ENCODE measurements at places on chromosomes 3 and 15.
A peak's percentile ranks its signal among the peaks of the same experiment; 100 is the strongest.

DNA sequence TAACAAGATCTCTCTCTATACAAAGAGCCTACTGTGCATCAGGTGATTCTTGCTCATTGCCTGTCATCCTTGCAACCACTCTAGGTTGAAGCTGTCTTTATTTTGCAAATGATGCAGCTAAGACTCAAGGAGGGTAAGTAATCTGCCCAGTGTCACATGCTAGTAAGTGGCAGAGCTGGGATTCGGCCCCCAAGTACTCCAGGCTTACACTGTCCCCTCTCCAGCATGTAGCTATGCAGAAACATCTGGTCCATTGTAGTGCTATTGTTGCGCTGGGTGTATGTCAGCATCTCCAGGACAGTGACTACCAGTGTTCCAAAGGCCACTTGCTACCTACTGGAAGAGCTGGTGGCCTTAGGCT is 248.9 kb downstream of the SLCO3A1 start:
- DNase-seq, result no peak

- DNase-seq, result no peak
These were observed 63.8 kb downstream of the BLM start for GRCh38 chr15:90780916-90781315.

- DNase-seq, result no peak
These were observed 13.9 kb upstream of the FAM174B start for GRCh38 chr15:92669432-92669831.

DNA sequence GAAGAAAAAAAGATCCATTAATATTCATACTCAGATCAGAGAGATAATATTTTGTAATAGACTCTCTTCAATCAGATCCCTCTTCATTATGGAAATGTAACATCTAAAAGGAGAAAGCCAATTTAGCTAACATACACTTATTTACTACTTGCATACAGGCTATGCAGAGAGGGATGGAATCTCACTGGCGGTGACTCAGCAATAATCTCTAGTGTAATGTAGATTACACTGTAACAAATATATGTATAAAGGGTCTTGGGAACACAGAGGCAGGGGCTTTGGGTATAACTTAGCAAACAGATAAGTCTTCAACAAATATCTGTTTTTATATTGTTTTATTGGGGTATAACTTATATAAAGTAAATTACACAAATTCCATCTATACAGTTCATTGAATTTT is 69.6 kb downstream of the CGNL1 start:
- DNase-seq, result no peak

DNA sequence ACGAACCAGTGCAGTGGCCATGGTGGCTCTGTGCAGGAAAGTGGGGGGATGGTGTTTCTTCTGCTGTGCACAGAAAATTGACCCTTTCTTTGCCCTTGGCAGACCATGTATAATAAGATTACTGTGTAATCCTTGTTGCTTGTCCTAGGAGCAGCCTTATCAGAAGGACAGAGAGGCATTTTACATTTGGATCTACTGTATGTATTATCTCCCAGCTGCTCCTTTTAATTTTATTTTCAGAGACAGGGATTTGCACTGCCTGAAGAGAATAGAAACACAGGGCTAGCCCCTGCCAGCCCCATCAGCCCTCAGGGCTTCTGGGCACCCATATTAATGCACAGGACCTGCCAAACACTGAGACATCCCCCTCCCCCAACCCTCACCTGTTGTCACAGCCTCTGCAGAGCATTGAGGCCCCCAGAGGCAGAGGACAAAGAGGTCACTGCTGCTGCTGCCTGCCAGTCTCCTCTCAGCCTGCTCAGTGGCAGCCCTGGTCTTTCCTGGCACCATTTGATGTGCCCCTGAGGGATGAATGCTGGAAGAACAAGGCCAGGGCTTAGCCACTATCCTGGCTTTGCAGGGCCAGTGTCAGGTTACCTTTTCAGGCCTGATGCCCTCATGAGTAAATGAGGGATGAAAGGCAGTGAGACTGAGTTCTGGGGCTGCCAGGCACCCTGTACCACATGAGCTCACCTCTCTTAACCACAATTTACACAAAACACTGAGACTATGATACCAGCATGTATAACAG is 533.4 kb downstream of the NTRK3 start:
- no peak for DNase-seq

DNA sequence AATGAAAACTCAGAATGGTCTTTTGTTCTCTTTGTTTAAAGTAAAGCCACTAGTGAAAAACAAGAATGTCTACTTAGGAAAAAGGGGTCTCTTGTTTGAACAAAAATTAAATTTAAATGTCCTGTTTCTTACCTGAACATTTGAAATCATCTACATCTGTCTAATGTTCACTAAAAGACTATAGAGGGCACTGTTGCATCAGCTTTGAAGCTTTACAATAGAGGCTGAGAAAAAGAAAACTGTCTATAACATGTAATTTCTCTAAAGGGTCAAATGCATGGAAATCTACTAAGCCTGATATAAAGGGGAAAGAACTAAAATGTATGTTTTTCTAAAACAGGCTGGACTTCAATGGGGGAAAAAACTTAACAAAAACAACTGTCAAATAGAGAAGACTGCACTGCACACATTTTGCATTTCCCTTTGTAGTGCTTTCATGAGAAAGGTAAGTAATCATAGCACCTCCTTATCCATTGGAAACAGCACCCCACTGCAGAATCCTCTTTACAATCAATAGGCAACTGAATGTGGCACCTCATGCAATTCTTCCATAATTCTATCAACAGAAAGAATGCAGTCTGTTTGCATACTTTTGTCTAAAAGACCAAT is 26.3 kb downstream of the DPH6 start:
- peak; percentile 34 for DNase-seq

DNA sequence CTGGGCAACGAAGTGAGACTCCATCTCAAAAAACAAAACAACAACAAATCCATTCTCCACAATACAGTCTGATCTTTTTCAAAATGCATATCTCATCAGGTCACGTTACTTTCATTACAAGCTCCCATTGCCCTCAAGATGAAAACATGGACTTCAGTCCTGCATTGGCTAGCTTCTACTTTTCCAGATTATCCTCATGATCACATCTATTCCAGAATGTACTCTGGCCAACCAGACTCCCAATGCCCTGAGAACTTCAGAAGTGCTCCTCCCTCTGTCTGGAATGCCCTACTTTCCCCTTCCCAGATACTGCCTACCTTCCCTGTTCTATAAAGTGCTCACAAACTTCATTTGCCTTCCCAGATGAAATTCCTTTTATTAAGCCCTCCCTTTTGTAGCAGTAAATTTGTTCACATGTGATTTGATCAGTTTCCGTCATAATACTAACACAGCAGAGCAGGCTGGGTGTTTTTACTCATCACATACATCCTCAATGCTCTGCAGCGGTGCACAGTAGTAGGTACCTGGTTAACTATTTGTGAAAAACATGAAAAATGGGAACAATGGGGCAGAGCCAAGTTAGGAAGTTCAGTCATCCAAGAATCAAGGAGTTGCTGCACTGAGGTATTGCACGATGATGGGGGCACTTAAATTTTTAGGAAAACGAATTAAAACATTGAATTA is 5.3 kb downstream of the RPL22L1 start:
- no peak for DNase-seq

DNA sequence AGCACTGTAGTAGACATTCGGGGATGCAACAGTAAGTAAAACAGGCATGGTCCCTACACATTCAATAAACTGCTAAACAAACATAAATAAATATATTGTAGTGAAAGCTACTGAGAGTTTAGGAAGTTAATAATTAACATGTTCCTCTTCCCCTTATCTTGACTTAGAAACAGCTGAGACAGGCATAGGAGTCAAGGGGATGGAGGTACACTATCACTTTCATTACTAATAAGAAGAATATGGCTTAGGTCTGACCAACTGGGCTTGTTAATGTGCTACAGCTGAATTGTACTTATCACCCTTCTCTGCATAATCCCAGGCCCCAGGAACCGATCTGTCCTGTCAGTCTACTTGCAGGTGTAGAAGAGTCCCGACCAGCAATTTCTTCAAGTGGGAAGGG is 116.3 kb upstream of the DAZL start:
- no peak for DNase-seq

- DNase-seq, result no peak
These were observed 35.3 kb downstream of the TSPAN3 start for GRCh38 chr15:77035584-77035983.

DNA sequence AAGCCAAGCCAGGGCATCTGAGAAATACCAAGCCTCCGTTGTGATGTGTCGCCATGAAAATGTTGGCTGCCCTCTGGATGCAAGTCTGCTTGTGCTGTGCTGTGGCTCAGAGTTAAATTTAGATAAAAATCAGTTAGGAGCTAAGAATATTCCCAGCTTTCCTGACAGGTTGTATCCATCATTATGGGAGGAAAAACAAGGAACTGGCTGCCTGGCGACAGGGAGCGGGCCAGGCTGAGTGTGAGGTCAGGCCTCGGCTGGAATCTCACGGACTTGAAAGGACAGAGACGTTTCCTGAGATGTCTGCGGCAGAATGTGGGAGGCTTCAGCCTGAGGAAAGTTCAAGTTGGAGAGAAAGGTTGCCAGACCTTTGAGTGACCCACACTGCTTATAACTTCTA is 213.8 kb downstream of the THSD4 start:
- no peak for DNase-seq

DNA sequence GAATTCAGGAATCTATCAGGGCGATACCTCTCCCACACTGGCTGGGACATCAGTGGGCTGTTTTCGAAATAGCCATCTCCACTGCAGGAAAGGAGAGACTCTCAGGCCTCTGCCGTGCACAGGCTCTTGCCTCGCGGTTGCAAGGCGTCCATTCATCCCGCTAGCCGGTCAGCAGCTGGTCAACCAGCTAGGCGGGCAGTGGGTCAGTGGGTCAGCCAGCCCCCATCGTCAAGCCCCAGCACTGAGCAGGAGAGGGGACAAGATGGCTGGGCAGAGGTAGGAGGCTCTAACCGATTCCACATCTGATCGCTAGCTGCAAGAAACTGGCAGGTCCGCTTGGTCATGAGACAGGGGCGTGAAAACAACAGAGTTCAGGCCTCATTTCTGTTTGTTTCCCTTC is 45.1 kb downstream of the MUC4 start:
- DNase-seq, result no peak

DNA sequence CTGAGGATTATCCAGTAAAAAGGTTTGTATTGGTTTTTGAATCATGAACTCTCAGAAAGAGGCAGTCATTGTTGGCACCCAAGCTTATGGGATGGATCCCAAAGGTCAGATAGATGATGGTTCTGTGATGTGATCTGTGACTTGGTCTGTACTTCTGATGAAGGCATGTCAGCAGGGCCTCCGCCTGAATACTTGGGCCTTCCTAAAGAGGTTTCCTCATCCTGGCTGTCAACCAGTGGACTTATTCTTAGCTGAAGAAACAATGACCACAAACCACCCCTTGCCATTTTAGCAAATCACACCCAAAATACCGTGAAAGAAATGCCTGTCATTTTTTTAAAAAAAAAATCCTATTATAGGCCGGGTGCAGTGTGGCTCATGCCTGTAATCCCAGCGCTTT is 48.2 kb upstream of the SLC9A9 start:
- no peak for DNase-seq

DNA sequence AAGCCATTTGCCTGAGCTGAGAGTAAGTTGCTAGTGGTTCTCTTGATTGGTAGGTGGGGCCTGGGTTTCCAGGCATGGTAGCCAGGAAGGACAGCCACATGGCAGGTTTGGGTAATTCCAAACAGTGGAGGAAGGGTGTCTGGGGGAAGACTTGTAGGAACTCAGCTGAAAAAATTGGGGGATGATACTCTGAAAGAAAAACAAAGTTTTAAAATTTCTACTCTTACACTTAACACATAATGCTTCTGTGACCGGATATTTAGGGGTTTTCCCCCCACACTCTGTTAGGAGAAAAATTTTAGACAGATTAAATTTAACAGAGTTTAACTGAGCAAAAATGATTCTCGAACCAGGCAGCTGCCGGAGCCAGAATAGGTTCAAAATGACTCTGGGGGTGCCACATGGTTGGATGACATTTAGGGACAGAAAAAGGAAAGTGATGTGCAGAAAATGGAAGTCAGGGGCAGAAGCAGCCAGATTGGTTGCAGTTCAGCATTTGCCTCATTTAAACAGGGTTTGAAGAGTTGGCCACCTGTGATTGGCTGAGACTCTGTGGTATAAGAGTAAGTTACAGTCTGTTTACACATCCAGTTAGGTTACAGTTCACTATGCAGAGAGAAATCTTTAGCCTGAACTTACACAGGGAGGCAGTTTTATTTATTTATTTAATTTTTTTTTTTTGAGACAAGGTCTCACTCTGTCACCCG is 8.1 kb downstream of the B2M start:
- DNase-seq, result no peak

DNA sequence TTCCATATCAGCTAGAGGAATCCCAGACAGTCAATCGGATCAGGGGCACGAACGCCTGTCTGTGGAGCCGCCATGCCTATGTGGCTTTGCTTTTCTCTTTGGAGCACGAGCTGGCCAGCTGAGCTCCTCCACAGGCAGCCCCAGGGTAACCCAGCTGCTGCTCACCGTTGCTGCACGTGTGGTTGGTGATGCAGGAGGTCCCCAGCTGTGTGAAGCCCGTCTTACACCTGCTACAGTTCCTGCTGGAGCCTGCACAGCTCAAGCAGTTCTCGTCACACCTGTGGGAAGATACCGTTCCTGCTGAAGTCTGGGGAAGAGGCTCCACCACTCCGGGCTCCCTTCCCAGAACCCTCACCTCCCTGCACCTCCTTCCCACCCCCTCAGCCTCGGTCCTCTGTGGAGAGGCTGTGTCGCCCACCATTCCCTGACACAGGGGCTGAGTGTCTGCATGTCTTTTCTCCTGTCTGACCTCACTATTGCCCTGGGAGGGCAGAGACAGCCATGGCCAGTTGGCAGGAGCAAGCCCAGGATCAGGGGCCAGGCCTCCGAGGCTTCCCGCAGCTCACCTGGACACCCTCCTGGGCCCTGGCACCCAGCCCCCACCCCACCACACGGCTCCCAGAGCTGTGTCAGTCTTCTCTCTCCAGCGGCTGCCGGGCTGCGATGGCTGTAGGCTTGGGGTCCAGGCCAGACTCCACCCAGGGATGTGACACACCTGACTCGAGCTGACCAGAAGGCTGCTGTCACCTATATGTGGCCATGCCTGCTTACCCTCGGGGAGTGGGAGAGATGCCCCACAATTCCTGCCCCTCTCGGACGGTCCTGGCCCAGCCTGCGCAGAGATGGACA is 12.2 kb upstream of the SNRPA1 start:
- no peak for DNase-seq

DNA sequence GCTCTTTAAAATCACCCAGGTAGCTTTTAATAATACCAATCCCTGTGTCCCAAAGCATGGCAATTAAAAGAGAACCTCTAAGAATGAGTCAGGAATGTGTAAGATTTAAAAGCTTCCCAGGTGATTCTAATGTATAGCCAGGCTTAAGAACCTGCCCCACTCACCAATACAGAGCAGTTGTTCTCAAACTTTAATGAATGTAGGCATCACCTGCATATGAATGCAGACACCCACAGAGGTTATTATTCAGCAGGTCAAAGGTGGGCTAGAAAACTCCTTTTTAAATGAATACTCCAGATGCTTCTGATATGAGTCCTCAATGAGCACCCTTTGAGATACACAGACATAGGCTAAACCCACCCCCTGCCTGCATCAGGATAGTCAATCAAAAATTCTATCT is 298.1 kb upstream of the KCNMB2 start:
- no peak for DNase-seq
